Bronchial epithelial cell (primary cell): ENCODE measurements at places on chromosomes 13 and 19.

- peak; percentile 61 for DNase-seq
These were observed 221.0 kb downstream of the KLF12 start for GRCh38 chr13:73913079-73913740.

DNA sequence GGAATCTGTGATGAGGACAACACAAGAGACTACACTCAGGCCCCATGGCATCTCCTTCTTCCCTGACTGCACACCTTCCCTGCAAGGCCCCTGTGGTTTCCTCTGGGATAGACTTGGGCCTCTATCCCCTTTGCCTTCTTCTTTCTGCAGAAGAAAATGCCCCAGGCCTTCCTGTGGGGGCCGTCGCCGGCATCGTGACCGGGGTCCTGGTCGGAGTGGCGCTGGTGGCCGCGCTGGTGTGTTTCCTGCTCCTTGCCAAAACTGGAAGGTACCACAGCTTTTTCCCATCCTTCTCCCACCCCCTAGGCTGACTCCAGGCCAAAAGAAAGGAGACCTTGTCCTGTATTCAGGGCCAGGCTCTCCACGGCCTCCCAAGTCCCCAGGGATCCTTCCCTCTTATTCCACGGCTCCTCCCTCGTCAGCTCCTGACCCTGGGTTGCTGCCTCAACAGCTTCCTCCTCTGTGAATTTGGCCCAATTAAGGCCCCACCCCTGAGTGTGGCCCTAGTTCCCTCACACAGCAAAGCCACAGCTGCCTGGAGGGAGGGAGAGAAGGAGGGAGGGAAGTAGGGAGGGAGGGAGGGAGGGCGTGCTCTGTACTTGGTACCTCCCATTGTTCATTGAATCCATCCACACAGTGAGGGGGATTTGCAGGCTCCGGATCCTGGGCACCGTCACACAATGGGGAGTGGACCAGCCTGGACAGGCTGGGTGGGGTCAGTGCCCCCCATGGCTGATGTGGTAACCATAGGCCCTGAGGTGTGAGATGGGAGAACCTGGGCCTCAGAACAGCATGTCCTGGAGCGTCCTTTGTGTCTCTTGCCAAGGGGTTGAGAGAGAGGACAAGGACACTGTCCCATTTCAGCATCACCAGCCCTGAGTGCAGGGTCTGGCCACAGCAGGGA, 12.5 kb downstream of the CEACAM3 start:
- no peak for DNase-seq

- no peak for DNase-seq
These were observed 120.7 kb upstream of the SOX1 start for GRCh38 chr13:111946214-111946613.

- DNase-seq = peak; percentile 39
These were observed 240.6 kb downstream of the GGACT start for GRCh38 chr13:100347968-100348367.

DNA sequence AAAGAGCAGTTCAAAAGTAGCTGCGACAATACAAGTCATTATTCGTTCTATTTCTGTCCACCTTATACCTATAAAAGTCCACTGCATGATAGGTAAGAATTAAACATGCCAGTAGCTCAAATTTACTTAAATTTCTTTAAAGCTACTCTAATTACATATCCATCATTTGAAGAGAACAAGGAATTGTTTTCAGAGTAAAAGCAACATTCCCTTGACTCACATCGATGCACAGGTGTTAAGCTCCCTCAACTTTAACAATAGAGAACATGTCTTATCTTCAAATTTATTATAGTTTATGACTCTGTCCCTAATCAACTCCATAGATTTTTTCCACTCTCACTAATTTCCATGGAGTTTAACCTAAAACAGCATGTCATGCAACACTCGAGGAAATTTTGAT, 157.5 kb upstream of the ATXN8OS start:
- DNase-seq = no peak

DNA sequence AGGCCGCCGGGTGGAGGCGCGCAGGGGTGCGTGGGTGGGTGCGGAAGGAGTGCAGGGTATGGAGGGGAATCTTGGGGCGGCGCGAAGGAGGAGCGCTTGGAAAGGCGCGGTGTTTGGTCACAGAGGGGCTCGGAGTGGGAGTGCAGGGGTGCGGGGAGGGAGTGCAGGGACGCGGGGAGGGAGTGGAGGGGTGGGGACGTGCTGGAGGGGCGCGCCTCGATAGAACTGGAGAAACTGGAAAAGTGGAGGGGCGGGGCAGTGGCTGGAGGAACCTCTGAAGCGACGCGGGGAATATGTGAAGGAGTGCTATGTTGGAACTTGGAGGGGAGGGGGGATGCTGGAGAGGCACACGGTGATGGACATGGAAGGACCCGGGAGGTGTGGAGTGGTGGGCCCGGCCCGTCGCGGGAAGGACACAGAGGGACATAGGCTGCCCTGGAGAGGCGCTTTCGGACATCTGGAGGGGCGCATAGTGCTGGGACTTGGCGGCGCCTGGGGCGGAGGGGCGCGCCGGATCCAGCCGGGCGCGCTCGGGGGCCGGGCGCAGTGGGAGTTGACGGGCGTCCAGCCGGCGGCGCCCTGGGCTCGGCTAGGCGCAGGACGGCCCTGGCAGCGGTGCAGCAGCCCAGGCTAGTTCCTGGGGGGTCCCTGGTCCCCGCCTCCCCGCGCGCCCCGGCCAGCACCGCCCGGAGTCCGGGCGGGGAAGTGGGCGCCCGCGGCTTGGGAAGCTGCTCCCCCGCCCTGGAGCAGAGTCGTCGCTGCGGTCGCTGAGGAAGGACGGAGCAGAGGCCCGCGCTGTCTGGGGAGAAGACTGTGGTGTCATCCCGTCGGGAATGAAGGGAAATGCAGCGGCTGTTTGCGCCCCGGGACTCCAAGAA, 20.8 kb upstream of the SGCG start:
- DNase-seq = no peak

DNA sequence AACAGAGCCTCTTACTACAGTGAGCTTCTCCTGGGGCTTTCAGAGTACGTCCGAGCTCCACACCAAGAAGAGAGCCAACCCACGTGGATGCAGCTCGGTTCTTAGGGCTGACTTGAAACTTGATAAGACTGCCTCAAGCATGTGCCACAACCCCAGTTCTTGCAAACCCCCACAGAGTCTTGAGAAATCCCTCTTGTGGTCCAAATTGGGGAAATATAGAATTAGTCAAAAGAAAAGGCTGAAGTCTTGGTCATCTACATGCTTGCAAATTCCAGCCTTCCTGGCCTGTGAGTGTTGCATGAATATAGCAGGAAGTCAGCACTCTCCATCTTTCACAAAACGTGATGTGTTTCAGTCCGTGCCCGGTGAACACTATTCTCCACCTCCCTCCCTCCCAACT, 95.2 kb downstream of the GGACT start:
- DNase-seq = no peak

DNA sequence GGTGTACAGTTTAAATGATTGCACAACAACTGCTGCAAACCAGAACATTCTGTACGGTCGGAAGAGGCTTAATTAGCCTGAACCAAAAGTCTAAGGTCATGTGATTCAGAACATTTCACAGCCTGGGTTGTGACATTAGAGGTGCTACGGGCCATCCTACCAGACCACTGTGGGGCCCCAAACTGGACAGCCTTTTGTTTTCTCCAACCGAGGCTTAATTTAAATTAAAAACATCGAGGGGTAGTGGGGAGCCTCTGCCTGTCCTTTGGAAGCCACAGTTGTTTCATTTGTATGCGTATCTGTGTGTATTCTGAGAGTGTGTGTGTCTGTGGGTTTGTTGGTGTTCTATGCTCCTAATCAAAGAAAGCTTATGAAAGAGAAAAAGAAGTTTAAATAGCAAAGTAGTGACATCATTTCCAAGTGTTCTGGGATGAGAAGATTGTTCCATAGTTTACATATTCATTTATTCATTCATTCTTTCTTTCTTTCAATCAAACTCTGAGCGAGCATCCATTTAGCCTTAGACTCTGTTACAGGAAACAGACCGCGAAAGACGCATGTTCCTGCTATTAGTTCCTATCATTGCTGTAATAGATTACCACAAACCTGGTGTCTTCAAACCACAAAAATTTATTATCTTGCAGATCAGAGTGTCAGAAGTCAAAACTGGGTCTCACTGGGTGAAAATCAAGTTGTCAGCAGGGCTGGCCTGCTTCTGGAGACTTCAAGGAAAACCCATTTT, 444.8 kb downstream of the FOXO1 start:
- DNase-seq = peak; percentile 28

GRCh38 chr13:100211016-100211710, 122.3 kb downstream of the PCCA start:
- no peak for DNase-seq

DNA sequence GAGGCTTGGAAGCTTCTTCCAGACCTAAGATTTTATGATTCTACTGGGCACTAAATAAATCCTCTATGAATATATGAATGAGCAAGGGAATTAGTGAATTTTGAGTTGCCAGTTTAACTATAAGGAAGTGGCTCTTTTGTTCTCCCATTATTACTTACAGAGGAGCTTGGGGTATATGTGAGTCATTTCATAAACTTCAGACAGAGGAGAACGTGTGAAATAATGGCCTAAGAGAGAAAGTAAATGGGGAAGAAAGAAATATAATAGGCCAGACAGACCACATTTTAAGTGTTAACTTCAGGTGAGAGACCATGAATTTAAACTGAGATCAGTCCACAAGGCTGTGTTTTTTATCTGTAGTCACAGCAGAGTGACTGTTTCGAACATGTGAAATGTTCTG, 570.9 kb downstream of the GPC6 start:
- no peak for DNase-seq

GRCh38 chr13:51636349-51636890, 52.2 kb downstream of the WDFY2 start:
- no peak for DNase-seq

DNA sequence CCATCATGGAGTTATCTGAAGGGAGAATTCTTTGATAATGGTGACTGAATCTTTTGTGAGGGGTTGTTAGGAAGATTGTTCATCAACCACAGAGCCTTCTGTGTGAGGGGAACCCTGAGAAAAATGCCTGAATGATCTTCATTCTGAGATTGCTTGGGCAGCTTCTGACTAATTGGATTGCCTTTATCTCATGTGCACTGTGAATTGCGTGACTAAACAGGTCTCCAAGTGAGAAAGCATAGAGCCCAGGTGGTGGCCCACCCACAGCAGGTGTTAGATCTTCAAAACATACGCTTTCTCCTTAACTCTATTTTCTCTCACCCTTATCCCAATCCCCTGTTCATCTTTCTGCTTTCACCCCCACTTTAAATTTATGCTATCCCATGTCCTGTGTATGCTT, 58.3 kb downstream of the DOCK9 start:
- DNase-seq = no peak

DNA sequence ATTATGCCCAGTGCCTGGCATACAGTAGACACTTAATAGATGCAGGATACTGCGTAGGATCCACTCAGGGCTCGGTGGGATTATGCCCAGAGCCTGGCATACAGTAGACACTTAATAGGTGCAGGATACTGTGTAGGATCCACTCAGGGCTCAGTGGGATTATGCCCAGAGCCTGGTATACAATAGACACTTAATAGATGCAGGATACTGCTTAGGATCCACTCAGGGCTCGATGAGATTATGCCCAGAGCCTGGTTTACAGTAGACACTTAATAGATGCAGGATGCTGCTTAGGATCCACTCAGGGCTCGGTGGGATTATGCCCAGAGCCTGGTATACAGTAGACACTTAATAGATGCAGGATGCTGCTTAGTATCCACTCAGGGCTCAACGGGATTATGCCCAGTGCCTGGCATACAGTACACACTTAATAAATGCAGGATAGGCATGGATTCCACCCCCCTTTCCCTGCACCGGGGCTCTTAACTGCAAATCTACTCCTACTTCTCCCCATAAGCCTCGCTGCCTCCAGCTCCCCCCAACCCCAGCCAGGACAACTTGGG, 24.9 kb downstream of the SMIM24 start:
- DNase-seq = no peak

DNA sequence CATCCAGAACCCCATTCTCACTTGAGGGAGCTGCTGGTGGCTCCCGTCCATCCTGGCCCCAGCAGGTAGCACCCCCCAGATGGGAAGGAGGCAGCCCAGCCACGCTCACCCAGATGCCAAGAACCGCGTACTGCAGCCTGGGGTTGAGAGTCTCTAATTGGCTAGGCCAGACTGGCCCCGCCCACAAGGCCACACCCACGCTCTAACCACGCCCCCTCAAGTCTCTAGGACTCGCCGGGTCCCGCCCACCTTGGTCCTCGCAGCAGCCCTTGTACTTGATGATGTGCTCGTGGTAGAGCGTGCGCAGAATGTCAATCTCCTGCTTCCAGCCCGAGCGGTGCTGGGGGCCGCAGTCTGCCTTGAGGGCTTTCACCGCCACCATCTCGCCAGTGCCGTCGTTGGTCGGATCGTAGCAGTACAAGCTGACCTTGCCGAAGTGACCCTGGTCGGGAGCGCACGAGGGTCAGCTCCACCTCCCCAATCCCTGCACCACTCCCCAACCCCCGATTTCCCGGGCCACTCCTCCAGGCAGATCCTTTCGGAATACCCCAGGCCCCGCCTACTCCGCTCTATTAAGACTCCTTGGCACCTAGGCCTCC, 14.5 kb upstream of the ICAM3 start:
- no peak for DNase-seq

- DNase-seq = peak; percentile 17
These were observed 500 bp downstream of the ZFP30 start for GRCh38 chr19:37654629-37655300.

GRCh38 chr13:72145383-72145782, 278.4 kb upstream of the DACH1 start:
- DNase-seq = no peak

DNA sequence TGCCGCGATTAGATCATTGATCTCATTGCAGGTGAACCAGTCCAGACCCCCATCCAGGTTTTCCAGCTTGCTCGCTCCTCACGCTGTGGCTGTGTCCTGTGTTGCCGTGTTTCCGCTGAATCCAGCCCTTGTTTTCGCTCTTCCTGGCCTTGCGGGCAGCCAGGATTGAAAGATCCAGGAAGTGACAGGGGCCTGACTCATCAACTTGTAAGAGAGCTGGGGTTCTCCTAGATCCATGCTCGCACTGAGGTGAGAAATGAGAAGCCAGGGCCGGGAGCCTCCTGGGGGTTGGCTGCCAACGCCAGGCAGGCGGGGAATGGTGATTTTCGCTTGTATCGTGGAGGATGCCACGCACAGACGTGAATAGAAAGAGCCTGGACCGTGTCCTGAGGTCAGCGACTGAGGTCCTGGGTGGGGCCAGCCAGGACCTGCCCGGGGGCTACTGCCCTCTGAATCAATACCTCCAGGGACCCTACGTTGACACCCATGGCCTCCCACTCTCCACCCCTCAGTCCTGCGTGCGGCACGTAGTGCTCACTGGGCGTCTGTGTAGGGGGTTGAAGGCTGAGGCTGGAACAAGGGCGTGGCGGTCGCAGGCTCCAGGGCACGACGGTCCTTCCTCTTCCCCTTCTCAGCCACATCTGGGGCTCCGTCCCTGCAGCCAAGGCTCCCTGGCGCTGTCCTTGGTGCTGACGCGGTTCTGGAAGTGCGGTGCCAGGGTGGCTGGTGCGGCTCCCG, 7.3 kb upstream of the PTPRH start:
- DNase-seq = peak; percentile 99
